ENCODE measurements at places on chromosomes 3 and 15. TPM values are rescaled to one million over a fixed set of nuclear protein-coding genes. Genes with fewer than 3 reads are reported as not detected.

The SLC24A5 gene
- polyA plus RNA-seq: 0.47 TPM

The SAMD7 gene
- polyA plus RNA-seq: not detected

The RTP1 gene
- not detected for polyA plus RNA-seq

The THUMPD3 gene
- 65.2 TPM for polyA plus RNA-seq

The RHOV gene
- 0.36 TPM for polyA plus RNA-seq

The FGF7 gene
- polyA plus RNA-seq: 2.0 TPM

The RLBP1 gene
- polyA plus RNA-seq: not detected

The PLA2G4E gene
- 0.07 TPM for polyA plus RNA-seq

The ZNF445 gene
- polyA plus RNA-seq: 1.6 TPM
